Activated CD4-positive, alpha-beta T cell treated with anti-CD3 and anti-CD28 coated beads, Interleukin-2, amount 10 ng/mL, durations not matched to agents 7 days and 5 days (primary cell): ENCODE measurements at places on chromosomes 5 and 9. TPM values are rescaled to one million over a fixed set of nuclear protein-coding genes. Genes with fewer than 3 reads are reported as not detected.

DNA sequence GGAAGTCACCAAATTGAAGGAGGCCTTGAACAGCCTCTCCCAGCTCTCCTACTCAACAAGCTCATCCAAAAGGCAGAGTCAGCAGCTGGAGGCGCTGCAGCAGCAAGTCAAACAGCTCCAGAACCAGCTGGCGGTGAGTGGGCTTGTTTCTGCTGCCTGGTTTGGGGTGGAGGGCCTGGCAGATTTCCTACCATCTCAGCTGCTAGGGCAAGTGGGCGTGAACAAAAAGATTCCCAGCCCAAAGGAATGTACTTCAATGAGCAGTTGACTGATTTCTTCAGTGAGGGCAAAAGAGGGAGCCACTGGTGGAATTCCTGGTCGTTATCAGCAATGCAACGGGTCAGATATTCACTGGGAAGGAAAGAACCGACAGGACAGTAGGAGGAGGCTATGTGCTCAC lies 12.6 kb upstream of the TTC23L start:
- no peak for DNase-seq

- DNase-seq: no peak
These were observed 241.9 kb downstream of the SAXO1 start for GRCh38 chr9:18791074-18791473.

- DNase-seq: no peak
These were observed 132.2 kb downstream of the CDC42SE2 start for GRCh38 chr5:131396015-131396414.

DAB2IP gene
- total RNA-seq: not detected

MORN5 gene
- total RNA-seq: not detected
